ENCODE measurements at places on chromosomes 4 and X.

DNA sequence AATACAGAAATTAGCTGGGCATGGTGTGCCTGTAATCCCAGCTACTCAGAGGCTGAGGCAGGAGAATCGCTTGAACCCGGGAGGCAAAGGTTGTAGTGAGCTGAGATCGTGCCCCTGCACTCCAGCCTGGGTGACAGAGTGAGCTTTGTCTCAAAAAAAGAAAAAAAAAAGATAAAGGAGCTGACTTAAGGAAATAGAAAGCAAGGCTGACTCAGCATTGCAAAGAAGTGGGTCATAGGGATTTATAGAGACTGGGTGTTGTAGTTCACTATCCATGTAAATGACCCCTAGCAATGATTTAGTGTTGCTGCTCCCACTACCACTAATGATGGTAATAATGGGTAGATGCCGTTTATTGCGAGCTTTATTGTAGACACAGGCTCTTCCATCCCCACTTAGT lies 47.6 kb downstream of the ADD1 start:
- DNase-seq = no peak

GRCh38 chrX:2501559-2502102 lies 855 bp upstream of the DHRSX start:
- DNase-seq = no peak

GRCh38 chrX:37302569-37302968 lies 46.6 kb upstream of the PRRG1 start:
- DNase-seq = no peak

- DNase-seq = no peak
Observed at GRCh38 chr4:47531954-47532321, 46.9 kb downstream of the ATP10D start.

- DNase-seq = no peak
Observed at GRCh38 chr4:138200236-138200590, 41.9 kb downstream of the SLC7A11 start.

DNA sequence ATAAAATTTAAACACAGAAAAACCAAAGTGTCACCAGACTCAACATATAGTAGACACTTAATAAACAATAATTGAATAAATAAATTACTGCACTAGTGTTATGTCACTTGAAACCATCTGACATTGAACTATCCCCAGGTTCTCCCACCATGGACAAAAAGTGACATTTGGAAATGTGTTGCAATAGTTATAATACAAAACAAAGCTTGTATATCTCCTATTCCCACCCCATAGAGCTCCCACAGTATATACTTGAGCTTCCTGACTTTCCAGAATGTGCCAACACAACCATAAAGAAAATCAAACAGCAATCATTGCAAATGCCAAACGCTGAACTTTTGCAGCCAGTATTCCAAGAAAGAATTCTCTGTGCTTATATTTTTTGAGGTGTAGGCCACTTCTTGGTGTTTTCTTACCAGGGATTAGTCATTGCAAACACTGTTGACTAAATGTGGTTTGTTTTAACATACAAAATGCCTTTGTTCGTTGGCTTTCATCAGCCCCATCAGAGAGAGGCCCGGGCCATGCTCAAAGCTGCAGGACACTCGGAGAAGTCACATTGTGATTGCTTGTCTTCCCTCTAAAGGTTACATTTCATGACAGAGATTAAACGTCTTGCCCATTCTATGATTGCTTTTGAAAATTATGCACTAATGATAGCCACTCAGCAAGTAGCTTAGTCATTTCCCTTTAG lies 33.8 kb downstream of the PPARGC1A start:
- DNase-seq = no peak

DNA sequence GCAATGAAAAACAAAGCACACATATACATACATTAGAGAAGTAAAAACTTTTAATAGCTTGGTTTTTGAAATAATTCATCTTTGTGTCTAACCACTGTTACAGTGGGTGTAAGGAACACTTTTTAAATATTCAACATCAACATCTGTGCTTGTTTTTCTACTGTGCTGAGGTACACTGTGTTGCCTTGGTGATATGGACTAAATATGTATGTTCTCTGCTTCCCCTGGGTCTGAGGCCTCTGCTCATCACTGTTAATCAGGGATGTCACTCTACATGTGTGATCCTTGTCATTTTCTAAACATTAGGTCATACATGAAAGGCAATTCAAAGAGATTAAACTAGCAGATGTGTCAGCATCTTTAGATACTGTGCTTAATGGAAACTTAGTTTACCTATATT lies 10.9 kb downstream of the MCTS1 start:
- DNase-seq = no peak

DNA sequence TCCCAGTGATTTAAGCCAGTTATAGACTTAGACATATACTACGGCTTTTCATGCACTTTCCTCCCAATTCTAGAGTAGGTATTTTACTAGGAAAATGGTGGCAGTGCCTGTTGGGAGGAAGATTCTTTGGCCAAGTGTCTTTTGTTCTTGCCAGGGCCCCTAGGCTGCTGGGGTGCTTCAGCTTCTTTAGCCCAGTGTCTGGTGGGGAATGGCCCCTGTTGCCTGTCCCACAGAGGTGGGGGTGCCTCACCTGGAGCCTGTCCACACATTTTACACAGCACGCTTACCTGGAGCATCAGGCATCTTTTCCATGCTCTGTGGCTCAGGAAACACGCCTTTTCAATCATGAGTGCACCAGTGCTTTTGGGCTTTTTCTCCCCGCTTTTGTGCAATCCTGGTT lies 33.2 kb upstream of the MSANTD1 start:
- DNase-seq = no peak

- DNase-seq = no peak
Observed at GRCh38 chr4:80787306-80787705, 243.2 kb upstream of the BMP3 start.

- no peak for DNase-seq
Observed at GRCh38 chr4:122632396-122633143, 11.7 kb upstream of the IL21 start.

- no peak for DNase-seq
Observed at GRCh38 chr4:71732066-71732465, 51.8 kb downstream of the GC start.

- no peak for DNase-seq
Observed at GRCh38 chr4:173571620-173572019, 41.6 kb upstream of the HAND2 start.

GRCh38 chr4:38411092-38411491 lies 252.9 kb upstream of the KLF3 start:
- DNase-seq = no peak

DNA sequence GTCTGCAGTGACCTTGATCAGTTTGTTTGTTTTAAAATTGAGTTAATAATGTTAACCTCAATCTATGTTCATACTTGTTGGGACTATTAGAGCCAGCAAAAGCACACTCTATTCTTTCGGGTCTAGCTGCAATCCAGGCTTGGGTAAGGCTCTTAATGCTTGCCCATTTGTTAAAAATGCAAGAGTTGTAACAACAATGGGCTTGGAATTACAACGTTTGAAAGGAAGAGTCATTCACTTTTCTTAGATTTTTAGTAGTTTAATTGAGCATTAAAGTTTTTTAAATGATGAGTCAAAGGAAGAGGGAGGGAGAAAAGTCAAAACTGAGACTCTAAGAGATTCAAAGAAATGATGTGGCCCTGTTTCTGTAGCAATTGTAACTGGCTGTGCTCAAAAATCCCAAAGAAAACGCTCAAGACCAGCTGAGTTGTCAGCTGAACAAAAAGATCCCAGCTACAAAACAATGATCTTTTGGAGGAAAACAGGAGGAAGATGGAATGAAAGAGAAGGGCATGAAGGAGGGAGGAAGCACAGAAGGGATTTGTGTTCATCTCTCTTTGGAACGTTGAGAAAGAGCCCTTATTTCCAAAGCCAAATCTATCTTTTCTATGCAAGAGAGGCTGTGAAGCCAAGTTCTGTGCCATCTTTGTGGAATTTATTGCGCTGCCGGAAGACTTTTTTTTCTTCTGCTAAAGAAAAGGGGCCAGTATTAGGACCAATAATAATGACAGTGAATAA lies 5.5 kb downstream of the SCD5 start:
- no peak for DNase-seq

GRCh38 chrX:112840382-112841113 lies at the start of gene AMOT:
TSS of gene AMOT (minus strand) at chrX:112840831. CDS start at chrX:112823126, 17,705 bp downstream.
- peak; percentile 83 for DNase-seq

- DNase-seq = peak; percentile 46
Observed at GRCh38 chr4:158729716-158730559, 6.7 kb upstream of the PPID start.

DNA sequence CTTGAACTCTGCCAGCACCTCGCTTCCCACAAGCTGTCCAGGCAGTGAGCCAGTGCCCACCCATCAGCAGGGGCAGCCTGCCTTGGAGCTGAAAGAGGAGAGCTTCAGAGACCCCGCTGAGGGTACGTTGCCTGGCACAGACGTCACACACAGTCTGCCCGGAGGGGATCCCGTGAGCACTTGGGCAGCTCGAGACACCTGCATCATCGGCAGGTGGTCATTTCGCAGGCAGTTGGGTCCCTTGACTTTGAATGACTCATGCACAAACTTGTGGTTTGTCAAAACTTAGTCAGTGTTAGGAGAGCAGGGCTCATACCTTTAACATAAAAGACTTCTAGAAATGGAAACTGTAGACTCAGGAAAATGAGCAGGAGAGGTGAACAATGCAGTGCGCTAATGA lies 9.9 kb downstream of the TACC3 start:
- DNase-seq = no peak

- DNase-seq = no peak
Observed at GRCh38 chr4:152961014-152961772, 25.1 kb downstream of the FHDC1 start.

- no peak for DNase-seq
Observed at GRCh38 chr4:111066001-111066400, 443.1 kb upstream of the PITX2 start.

DNA sequence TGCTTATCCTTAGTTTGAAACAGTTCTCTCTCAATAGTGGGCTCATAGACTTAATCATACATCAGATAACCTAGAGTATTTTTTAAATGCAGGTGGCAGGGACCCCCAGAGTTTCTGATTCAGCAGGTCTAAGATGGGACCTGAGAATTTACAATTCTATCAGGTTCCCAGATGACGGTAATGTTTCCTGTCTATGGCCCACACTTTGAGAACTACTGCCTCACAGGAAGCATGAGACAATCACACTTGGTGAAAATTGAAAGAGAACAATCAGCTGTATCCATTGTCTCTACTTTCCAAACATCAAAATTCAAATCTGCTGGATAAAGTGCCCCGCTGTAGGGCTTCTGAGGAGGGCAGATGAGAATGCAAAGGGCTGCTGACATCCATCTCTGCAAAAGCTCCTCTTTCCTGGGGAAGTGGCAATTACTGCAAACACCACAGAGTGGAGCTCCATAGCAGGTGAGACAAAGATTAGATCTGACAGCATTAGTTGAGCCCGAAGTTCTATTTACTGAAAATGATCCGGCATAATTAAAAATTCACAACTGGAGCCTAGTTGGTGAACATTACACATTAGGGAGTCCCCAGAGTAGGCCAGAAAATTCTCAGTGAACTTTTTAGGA lies 187.8 kb upstream of the MBNL3 start:
- DNase-seq = no peak

DNA sequence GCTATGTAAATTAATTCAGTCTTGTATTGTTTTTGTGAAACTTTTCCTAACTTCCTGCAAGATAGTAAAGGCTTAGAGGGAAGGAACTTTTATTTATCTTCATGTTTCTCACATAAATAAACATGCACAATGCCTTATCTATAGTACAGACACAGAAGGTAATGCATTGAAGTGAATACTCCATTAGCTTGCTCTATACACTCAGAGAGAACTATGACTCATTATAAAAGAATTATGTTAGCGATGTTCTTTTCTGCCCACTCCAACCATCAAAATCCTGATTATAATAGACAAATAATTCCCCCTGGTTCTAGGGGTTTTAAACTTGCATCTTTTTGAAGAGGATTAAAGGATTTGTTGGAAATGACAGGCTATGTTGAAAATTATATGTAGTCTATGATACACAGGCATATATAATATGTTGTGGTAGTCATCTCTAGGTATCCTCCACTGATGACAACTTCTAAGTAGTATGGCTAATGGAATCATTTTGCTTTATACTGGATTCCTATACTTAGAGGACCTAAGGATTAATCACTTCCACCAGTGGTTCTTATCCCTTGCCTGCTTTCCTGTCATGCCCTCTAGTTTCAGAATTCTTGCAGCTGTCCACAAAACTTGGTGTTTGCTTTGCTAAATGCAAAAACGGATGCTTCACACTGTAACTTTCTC lies 115.7 kb downstream of the NDST4 start:
- DNase-seq = no peak

DNA sequence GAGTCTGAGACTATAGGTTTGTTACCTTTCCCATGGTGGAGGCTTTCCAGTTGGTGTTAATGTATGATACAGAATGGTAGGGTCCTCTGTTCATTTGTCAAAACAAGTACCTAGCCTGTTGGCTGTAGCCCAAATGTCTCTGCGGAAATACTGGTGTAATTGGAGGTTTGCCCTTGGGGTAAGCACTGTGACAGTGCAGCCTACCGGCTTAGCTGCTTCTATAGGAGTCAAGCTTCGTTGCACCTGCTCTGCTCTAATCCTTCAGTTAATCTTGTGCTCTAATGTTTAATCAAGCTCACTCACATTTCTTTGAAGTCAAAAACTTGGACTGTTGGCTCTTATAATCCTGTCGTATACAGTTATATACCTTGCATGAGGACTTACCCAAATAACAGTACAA lies 203.4 kb downstream of the CCNG2 start:
- DNase-seq = peak; percentile 31

- DNase-seq = no peak
Observed at GRCh38 chr4:90198086-90198847, 71.1 kb downstream of the CCSER1 start.

GRCh38 chrX:153830640-153831428 lies 490 bp upstream of the PDZD4 start:
- no peak for DNase-seq

DNA sequence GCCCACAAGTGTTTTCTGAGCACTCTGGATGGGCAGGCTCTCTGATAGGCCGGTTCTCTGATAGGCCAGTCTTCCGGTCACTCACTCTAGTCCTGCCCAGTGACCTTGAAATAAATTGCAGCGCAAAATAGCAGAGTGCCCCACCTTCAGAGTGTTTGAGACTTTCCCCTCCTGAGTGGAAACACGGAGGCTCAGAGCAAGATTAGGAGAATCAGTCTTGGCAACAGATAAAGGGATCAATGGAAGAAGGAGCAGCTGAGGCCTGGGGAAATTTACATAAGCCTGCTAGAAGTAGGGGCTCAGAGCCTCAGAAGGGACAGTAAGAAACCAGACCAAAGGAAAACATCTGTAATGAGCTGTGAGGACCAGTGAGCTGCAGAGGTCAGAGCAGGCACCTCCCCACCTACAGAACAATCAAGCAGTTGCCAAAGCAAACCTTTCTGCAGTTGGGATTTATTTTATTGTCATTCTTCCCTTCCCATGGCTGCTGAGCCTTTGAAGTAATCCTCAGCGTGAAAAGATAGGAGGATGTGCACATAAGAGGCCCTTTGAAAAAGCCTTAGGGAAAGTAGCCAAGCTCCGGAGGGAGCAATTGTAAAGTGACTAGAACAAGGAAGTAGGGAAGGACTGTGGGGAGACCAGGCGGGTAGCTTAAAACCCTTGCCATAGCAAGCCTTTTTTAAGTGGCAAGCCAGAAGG lies 89.1 kb upstream of the TSPAN5 start:
- DNase-seq = no peak

GRCh38 chrX:110212299-110212698 lies 105.6 kb downstream of the AMMECR1 start:
- DNase-seq = no peak

GRCh38 chr4:2858451-2859217 lies 15.0 kb downstream of the ADD1 start:
- no peak for DNase-seq

- DNase-seq = no peak
Observed at GRCh38 chr4:37873386-37873785, 17.5 kb upstream of the TBC1D1 start.

All from renal cortex interstitium (tissue), 15 donors.